ENCODE measurements at places on chromosomes 7 and 10.

GRCh38 chr7:95546647-95547046, 49.7 kb downstream of the PDK4 start:
- DNase-seq, result no peak

- no peak for DNase-seq
Measured at GRCh38 chr7:139808427-139808826, 20.6 kb upstream of the TBXAS1 start.

DNA sequence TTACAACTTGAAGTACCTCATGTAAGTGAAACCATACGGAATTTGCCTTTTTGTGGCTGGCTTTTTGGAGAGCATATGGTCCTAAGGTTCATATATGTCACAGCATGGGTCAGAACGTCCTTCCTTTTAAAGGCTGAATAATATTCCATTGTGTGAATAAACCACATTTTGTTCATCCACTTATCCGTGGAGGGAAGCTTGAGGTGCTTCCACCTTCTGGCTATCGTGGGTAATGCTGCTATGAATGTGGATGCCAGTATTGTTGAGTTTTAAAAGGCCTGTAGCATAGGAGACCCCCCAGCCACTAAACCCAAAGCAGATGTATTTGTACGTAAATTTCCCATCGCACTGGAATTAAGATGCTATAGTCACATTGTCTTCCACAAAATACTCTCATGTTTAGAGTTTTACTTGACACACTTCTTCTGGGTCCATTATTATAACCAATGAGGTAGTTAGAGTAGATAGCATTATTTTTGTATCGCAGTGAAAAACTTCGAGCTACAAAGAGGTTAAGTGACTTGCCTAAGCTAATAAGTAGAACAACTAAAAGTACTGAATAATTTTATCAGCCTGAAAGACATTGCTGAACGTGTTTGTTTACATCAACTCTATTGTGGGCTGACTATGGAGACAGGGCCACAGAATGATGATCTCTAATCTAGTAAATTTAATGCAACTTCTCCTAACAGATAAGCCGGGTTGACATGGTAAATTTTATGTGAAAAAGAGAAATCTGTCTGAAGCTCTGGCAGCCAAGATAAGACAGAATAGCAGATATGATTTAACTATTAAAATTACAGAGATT, 183.0 kb upstream of the CTBP2 start:
- DNase-seq, result no peak

DNA sequence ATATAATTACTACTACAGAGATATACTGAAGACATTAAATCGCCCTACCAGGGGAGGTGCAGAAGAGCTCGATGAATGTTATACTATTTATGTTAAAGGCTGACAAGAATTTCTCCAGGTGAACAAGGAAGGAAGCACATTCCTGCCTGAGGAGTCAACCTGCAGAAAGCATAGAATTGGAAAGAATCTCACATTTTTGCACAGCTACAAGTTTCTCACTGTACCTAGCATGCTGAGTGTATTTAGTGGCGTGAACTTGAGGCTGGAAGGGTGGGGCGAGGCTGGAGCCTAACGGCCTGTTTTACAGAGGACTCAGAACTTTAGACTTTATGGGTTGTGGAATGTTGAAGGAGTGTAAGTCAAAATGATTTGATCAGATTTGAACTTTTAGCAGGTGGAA, 373.6 kb upstream of the LRGUK start:
- DNase-seq, result no peak

DNA sequence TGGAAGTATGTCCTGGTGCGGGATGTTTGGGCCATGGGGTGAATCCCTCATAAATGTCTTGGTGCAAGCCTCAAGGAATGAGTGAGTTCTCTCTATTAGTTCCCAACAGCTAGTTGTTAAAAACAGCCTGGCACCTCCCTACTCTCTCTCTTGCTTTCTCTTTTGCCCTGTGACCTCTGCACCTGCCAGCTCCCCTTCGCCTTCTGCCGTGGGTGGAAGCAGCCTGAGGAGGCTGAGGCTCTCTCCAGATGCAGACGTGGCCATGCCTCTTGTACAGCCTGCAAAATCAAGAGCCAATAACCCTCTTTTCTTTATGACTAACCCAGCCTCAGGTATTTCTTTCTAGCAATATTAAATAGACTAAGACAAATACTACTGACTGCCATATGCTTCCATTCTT, 210.3 kb downstream of the POM121L12 start:
- DNase-seq, result no peak

DNA sequence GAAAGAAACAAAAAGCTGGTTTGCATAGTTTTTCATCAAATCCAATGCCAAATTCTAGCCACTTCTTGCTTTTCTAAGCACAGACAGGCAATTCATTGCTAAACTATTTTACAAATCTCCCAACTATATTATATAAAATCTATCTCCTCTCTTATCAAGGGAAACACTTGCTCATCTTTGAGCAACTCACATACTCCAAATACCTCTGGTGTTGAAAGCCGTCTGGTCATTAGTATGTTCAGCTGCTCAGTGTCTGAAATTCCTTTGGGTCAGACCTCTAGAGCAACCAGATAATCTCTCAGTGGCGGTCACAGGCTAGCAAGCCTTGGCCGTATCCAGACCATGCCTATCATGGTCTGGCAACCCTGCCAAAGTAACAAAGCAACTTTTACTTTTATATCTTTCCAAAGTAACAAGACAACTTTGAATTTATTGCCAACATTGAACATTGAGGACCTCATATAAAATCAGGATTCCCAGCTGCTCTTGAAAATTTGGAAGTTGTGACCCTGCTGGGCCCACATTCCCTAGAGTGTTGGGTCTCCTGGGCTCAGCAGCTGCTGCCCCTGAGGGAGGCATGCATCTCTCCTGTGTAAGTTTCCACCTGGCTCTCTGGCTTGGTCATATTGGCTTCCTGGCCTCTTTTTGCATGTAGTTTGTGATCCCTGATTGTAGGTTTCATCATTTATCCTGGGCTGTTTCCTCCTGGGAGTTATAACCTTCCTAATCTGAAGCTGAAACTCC, 56.8 kb upstream of the LANCL2 start:
- DNase-seq, result no peak

DNA sequence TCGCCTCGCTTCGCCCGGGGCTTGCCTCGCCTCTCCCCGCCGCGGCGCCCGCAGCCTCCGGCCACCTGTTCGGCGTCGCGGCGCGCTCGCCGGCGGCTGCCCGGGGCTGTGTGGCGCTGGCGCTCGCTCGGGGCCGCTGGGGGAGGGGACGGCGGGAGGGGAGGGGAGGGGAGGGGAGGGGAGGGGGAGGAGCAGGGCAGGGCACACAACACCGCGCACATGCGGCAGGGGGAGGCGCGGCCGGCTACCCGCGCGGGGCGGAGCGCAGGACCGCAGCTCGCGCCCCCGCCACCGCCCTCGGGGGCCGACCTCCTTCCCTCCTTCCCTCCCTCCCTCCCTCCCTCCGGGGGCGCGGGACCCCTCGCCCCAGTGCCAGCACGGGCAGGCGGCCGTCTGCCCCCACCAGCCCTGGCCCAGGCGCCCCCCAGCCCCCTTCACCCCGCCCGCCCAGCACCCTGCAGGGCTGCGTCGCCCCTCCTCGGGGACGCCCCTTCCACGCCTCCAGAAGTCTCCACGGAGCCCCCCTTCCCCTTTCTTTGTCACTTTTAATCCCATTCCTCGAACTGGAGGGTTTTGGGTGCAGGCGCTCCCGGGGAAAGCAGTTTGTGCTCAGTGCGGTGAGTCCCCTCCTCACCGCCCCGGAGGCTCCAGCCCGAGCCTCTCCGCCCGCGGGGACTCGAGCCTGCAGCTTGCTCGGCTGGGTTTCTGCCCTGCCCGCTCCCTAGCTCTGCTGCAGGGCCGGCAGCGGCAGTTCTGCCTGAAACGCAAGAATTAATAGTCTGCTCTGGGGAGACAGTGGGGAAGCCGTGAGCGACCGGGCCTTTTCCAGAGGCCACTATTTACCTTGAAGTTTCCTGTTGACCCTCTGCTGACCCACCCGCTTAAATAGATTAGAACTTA, at the start of gene PARD3:
PARD3 (minus strand) TSS at position 112 of the 900 bp plus-strand sequence. CDS start 301 bp downstream, outside the sequence.
- no peak for DNase-seq

DNA sequence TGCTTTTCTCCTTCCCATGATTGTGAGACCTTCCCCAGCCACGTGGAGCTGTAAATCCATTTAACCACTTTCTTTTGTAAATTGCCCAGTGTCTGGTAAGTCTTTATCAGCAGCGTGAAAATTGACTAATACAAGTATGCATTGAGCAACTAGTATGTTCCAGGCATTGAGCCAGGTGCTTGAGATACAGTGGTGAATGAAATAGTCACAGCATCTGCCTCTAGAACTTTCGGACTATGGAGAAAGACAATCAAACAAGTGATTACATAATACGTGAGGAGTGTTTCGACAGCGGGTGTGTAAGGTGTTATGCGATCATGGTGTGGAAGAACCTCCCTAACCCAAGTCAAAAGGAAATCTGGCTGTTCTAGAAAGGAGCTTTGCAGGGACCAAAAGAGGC, 21.6 kb upstream of the NUP205 start:
- no peak for DNase-seq

DNA sequence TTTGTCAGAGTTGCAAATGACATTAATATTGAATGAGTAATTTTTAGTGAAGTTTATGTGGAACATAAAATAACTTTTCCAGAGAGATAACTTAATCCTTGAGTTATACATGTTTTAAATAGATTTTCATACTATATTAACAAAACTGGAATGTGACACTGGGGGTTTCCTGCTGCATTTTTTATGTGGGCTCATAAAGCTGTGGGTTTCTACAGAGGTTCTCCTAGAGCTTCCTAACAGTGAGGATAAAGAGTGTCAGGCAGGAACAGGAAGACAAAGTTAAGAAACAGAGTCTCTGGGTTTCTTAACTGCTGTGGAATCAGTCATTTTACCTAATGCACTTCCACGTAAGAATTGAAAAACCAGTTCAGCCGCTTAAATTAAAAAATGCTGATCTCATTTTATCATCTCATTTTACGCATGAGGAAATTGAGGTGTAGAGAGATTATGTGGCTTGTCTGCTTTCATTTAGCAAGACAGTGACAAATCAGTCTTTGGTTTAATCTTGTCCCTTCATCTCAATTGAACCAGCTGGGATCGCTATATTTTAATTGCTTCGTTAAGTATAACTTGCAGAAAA, 5.0 kb downstream of the CD36 start:
- no peak for DNase-seq

- DNase-seq, result no peak
Measured at GRCh38 chr10:129531195-129531968, 64.3 kb downstream of the MGMT start.

GRCh38 chr7:48617508-48617907, 306.8 kb upstream of the CDC14C start:
- DNase-seq, result no peak

- no peak for DNase-seq
Measured at GRCh38 chr10:22801785-22802184, 87.4 kb upstream of the PIP4K2A start.

DNA sequence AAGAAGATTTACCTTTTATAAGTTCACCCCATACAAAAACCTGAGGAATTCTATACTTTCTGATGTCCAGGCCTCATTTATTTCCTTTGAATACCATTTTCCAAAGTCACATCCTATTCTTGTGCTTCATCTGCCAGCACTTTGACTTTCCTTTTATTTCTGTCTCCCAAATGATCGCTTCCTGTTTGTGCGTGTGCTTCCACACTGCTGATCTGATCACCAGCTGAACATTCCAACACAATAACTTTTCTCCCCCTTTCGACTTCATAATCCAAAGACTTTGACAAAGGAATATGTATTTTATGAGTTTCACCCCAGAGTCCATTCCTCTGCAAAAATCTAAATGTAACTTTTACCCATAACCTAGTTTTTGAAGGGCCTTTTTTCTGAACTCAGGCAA, 3.1 kb downstream of the ELAPOR2 start:
- no peak for DNase-seq

- DNase-seq, result no peak
Measured at GRCh38 chr7:107846324-107846723, 43.3 kb upstream of the SLC26A3 start.

DNA sequence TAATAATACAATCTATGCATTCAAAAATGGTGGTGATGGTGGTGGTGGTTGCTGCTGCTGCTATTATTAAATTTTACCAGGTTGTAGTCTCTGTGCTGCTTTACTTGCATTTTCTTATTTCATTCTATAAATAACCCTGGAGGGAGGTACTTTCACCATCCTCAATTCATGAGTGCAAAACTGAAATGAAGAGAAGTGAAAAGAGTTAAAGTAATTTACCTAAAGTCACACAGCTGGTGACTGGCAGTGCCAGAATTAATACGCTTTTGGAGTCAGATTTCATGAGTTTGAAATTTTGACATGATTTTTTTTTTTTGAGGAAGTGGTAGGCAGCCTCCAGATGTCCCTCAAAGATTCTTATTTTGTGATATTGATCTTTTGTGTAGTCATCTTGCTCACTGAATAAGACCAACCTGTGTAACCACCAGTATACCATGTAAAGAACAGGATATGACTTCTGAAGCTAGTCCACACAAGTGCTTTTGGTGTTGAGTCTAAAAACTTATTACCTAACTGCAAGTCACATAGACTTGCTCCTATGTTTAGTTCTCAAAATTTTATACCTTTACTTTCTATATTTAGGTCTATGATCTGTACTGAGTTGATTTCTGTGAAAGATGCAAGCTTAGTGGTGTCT, 218.8 kb downstream of the ZWINT start:
- DNase-seq, result no peak

- no peak for DNase-seq
Measured at GRCh38 chr7:12703881-12704280, 16.4 kb downstream of the ARL4A start.

- no peak for DNase-seq
Measured at GRCh38 chr7:99305473-99306260, 20.0 kb upstream of the ARPC1A start.

DNA sequence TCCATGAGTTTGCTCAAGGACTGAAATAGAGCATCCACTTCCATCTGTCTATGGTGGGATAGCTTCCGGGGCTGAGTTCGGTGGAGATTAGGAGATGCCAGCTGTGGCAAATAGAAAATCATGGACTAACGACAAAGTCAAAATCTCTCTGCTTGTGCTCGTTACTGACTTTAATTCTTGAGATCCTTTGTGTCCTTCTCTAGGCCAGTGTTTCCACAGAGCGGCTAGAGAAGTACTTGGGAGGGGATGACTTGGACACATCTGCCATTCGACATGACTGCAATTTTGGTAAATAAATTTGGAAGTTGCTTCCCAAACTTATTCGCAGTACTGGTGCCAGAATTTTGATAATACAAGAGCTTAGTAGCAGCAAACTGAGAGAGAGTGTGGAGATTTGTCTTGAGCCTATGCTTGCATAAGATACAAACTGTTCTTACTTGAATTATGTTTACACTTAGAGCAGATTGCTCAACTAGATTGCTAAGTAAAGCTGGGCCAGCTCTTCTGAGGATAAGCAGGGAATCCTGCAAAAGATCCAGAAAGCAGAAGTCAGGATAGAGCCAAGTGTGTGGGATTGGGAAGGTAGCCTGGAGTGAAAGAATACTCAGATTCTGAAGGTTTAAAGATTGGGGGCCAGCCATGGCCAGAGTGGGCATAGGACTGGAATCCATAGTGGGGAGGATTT, 27.6 kb downstream of the ABCC2 start:
- DNase-seq, result no peak

GRCh38 chr10:130784326-130784725, 527.2 kb downstream of the TCERG1L start:
- no peak for DNase-seq

Data from stimulated activated CD4-positive, alpha-beta T cell treated with anti-CD3 and anti-CD28 coated beads, Interleukin-1b, Interleukin-23, amount 100 ng/mL, for 1 hour (primary cell).